ENCODE measurements at places on chromosomes 7 and 10.

- DNase-seq, result peak; percentile 95
These were observed 149.5 kb downstream of the ARID5B start for GRCh38 chr10:62050893-62051433.

- DNase-seq, result peak; percentile 26
These were observed 88.9 kb downstream of the CHRM2 start for GRCh38 chr7:136957391-136957790.

DNA sequence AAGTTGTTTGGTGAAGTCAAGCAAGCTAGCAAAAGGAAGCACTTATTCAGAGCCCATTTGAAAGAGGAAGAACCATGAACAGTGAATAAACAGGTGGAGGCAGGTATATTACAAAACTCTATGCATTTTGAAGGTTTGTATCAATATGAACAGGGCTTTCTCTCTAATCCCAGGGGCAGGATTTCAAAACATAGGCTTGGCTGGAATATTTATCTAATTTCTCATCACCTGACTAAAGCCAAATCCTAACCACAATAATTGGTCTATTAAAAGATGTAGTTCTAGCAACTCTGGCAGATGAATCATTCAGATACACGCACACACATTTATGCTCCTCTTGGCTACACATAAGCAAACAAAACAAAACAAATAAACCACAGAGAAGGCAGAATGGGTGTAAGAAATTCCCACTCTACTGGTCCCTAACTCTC lies 554.4 kb downstream of the INHBA start:
- DNase-seq, result peak; percentile 90

DNA sequence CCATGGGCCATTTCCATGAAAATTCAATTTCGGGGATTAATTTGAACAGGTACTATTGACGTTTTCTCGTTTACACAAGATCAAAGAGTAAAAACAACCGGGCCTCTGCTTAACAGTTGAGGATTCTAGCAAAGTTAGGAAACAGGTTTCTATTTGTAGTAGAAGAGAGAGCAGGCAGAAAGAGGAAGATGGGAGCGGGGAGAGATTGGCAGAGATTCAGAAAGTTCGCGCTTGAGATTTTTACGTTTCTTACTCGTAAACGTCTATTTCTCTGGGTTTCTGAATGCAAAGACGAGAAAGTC lies 571 bp upstream of the VWC2 start:
- DNase-seq, result no peak

DNA sequence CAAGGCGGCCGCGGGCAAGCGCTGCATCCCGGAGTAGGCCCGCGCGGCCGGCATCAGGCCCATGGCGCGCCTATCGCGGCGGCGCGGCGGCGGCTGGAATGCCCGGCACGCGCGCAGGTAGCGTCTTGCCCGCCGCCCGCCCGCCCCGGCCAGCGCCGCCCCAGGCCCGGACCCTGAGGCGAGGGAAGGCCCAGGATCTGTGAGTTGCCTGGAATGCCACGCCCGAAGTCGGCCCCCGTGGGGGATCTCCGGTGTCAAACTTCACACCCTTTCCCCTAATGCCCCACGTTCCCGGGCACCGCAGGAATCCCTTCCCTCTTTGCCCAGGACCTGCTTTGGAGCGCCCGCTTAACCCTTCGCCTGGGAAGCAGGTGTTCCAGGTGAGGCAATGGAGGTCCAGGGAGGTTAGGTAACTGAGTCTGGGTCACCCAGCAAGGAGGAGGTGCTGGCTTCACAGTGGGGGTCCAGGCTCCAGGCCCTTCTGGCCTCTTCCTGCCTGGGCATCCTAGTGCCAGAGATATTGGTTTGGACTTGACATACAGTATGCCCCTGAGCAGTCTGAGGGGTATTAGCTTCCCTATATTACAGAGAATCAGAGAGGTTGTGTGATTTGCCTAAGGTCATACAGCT lies 138.1 kb downstream of the ARHGAP22 start:
- no peak for DNase-seq

DNA sequence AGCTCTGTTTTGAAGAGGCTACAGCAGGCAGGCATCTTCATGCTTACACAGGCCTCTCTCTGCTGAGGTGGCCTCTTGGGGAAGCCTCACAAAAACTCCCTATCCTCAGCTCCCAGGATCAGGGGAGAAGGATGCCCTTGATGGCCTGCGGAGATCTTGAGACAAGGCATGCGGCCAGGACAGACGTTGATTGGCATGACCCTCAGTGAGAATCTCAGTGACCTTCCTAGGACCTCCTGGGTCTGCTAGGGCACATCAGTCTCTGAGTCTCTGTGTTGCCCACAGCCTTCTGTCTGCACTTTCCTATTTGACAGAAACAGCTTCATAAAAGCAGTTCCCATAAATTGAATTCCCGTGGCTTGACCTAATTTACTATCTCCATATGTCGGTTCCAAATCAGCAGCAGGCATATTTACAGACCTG lies 1005.8 kb upstream of the C7orf33 start:
- DNase-seq, result no peak

GRCh38 chr10:128843972-128844371 lies 623.1 kb upstream of the MGMT start:
- peak; percentile 27 for DNase-seq

DNA sequence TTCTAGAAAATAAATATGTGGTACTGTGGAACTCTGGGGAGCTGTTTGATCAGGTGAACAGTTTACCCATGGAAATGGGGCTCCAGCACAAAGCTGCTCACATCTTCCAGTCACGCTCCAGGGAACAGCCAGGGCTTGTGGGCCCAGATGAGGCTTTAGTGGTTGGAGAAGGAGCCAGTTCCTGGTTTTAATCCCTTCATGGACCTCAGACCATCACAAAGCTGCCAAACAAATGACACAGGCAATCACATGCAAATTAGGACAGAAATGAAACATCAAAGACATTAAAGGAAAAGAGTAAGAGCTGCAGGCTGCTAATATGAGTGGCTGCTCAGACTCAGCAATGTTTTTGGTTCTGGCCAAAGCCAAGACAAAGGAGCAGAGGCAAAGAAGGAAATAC lies 2.2 kb upstream of the ATP6V0E2 start:
- DNase-seq, result no peak

DNA sequence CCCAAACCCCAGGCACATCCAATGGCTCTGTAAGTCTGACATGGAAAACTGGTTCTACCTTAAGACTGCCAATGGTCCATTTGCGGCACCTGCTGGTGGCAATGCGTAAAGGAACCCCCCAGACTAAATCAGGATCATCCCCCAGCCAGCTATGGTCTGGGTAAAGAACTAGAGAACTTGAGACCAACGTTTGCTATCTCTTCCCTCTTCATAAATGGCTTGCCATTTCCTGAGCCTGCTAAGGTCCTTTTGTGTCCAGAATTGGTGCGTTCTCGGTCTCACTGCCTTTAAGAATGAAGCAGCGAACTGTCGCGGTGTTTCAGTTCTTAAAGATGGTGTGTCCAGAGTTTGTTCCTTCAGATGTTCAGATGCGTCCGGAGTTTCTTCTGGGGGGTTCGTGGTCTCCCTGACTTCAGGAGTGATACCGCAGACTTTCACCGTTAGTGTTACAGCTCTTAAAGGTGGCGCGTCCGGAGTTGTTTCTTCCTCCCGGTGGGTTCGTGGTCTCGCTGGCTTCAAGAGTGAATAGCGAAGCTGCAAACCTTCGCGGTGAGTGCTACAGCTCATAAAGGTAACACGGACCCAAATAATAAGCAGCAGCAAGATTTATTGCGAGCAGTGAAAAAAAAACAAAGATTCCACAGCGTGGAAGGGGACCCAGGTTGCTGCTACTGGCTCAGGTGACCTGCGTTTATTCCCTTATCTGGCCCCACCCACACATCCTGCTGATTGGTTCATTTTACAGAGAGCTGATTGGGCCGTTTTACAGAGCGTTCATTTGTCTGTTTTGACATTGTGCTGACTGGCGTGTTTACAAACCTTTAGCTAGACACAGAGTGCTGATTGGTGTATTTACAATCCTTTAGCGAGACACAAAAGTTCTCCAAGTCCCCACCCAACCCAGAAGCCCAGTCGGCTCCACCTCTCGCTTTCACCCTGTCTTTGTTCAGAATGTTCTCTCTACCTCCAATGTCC lies 95.4 kb downstream of the ELMO1 start:
- no peak for DNase-seq

DNA sequence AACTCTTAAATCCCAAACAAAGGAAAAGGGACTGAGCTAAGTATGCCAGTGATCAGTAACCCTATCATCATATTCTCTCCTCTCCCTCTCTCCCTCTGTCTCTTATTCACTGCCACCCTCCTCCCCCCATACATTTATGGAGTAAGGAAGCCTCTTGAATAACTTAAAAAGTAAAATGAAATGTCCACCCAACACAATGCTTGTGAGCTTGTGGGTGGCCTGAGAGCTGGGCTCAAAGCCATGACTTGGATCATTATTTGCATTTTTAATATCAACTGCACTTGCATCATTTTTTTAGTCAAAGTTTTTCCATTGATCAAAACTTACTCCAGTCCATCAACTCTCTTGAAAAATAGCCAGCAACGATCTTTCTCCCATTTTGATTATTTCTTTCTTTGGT lies 46.8 kb downstream of the FAM107B start:
- DNase-seq, result peak; percentile 18

DNA sequence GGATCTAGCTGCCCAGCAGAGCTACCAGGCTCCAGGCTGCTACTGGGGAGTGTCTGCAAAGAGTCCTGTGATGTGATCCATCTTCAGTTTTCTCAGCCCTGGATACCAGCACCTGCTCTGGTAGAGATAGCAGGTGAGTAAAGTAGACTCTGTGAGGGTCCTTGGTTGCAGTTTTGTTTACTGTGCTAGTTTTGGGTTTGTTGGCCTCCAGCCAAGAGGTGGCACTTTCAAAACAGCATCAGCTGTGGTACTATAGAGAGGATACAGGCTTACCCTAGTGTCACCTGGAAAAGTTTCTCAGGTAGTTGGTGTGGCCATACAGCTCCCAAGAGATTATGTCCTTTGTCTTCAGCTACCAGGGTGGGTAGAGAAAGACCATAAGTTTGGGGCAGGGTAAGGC lies 56.3 kb downstream of the MTERF1 start:
- DNase-seq, result no peak

GRCh38 chr10:31961277-31962074 lies 32.8 kb upstream of the ARHGAP12 start:
- peak; percentile 49 for DNase-seq

- DNase-seq, result peak; percentile 73
These were observed 44.8 kb upstream of the FAM133B start for GRCh38 chr7:92634924-92635519.

- DNase-seq, result no peak
These were observed 14.0 kb upstream of the PKD1L1 start for GRCh38 chr7:47962262-47962661.

DNA sequence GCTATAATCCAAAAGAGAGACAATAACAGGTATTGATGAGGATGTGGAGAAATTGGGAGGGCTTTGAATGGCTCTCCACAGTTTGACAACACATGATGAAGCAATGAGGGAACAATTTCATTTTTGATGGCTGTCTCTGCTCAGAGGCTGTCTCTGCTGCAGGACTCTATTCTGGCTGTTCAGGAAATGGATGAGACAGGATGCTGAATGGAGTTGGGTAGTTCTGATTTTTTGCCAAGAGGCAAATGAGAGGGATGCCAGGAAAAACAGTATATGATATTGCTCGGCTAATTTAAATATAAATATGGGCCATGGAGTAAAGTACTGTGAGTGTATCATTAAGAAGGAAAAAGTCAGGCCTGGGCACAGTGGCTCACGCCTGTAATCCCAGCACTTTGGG lies 16.8 kb downstream of the APBB1IP start:
- DNase-seq, result no peak

GRCh38 chr7:12637819-12638592 lies 49.4 kb upstream of the ARL4A start:
- no peak for DNase-seq

DNA sequence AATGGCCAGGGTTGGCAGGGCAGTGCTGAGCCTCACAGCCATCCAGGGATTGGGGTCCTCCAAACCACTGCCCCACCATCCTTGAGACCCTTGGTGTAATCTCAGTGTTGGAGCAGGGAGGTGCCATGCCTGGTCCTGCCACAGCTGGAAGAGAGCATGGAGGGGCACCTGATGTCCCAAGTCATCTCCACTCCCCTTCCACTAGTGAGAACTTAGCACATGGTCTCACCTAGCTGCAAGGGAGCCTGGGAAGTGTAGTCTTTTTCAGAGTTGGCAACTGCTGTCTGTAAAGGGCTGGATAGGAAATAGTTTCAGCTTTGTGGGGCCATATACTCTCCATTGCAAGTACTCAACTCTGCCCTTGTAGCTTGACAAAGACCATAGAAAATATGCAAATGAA lies 238.7 kb downstream of the RPS24 start:
- no peak for DNase-seq

GRCh38 chr7:91165846-91166230 lies 98.4 kb upstream of the FZD1 start:
- DNase-seq, result no peak

GRCh38 chr7:26928703-26929347 lies 64.4 kb upstream of the SKAP2 start:
- DNase-seq, result no peak

DNA sequence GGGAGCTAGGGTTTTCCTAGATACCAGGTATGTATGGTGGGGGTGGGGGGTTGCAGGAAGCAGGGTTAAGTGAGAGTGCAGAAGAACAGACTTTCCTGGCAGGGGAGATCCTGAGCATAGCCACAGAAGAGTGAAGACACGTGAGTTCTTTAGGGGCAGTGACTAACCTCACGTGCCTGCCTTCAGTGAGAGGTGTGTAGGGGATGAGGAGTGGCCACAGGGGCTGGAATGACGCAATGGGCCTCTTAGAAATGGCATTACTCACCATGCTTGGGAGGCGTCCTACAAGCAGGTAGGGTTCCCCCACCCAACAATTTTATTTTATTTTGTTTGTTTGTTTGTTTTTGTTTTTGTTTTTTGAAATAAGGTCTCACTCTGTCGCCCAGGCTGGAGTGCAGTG lies 698.6 kb upstream of the NRP1 start:
- no peak for DNase-seq

DNA sequence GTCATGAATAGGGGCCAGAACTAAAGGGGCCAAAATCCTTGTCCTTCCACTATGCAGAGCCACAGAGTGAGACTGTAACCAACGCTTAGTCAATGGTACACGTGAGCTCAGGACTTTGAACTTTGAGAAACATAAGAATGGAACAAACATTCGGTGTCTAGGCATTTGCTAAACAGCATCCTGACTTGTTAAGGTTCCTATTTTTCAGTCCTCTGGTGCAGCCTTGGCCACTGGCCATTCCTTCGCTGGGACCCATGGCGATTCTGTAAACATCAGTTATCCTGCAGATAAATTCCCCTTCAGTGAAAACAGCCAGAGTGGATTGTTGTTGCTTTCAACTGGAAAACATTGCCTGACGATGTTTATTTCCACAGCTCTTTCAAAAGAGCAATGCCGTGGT lies 266.8 kb downstream of the SORCS1 start:
- DNase-seq, result no peak

GRCh38 chr10:113982296-113982695 lies 61.4 kb upstream of the ADRB1 start:
- no peak for DNase-seq

Measured in fibroblast of skin of scalp (primary cell).